NCI-H526 (cell line): ENCODE measurements at places on chromosomes 2 and 18.

DNA sequence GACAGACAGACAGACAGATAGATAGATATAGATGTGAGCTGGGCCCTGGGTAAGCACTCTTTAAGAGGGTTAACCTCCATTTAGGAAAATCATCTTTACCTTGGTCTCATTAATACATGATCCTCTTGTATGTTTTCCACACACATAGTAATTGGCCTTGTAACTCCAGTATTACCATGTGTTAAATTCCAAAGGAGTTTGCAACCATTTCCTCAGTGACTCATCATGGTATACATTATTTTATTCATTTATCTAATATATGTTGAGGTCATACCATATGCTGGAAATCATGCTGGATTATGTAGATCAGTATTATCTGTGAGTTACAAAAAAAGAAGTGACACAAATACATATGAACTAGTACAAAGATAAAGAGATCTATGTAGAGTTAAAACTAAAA, 504.3 kb downstream of the DCC start:
- DNase-seq, result no peak

- DNase-seq, result no peak
Observed at GRCh38 chr2:120708944-120709607, 26.6 kb upstream of the GLI2 start.

DNA sequence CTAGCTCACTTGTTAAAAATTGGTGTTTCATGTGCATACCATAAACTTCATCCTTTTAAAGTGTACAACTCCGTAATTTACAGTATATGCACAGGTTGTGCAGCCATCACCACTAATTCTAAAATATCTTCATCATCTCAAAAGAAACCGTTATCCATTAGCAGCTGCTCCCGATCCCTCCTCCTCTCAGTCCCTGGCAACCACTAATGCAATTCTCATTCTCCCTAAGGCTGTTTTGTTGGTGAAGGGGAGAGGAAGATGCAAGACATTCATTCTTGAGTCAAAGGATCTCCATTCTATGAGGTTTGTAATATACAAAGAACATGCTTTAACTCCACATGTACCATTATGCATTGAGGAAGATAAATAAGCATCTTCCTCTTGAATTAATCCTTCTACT, 48.6 kb downstream of the RNU4ATAC start:
- no peak for DNase-seq

- no peak for DNase-seq
Observed at GRCh38 chr18:37422596-37422995, 143.0 kb downstream of the CELF4 start.

DNA sequence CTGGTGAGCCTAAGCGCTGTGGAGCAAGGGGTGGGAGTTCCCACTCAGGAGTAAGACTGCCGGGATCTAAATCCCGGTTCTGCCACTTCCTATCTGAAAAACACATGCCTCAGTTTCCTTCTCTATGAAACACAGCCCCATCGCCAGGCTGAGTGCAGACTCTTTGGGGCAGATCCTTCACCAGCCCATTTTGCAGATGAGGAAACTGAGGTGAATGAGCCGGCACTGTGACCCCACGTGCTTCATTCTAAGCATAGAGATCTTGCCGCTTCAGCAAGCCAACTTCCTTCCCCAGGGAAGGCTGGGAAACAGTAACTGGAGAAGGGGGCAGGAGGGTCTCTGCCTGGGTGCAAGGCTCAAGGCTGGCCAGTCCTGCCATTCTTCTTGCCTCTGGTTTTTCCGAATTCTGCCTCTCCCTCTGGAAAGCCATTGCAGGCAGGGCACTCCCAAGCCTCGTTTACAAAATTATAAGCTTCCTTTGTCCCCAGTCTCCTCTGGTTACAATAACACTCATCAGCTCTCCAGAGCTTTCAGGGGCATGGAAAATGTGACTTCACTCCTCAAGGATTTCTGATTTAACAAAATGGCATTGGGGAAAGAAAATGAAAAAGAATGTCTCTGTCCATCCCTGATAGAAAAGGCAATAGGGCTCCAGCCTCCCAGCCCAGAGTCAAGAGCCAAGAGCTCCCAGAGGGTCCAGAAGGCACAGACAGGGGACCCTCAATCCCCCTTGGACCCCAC, 249.2 kb downstream of the TNS1 start:
- no peak for DNase-seq

- no peak for DNase-seq
Observed at GRCh38 chr2:64692401-64692800, 38.7 kb upstream of the SERTAD2 start.

- DNase-seq, result no peak
Observed at GRCh38 chr2:234025466-234025865, 25.0 kb upstream of the SPP2 start.

DNA sequence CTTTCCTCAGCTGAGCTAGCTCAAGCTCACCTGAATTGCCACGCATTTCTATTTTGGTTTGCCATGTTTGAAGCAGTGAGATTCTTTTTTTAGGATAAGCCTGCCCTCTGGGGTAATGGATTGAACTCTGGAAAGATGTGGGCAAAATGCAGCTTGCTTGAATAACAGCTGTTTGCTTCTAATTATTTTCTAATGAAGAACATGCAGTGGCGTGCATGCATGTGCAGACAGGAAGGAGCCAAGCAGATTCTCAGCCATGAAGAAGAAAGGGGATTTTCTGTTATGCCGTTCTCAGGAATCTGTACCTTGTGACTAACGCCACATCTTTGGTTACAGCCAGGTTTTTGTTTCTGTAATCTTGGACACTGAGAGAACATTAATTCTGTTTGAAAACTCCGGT, 171.2 kb downstream of the ANTXR1 start:
- DNase-seq, result no peak

DNA sequence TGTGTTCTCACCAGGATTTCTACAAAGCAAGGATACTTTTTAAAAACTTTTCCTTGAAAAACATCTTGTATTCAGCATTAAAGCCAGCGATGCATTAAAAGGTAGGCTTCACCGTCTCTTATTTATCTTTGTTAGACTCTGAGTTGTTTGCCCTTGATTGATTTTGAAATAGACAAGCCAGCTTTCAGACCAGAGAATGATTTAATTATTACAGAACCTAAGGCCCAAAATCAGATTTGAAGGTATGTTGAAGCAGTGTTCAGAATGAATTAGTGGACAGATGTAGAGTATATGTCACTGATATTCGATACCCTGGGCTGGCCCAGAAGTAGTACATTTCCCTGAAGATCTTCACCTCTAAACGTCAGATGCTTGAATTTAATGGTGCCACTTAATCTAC, 136.4 kb downstream of the THSD7B start:
- DNase-seq, result no peak

DNA sequence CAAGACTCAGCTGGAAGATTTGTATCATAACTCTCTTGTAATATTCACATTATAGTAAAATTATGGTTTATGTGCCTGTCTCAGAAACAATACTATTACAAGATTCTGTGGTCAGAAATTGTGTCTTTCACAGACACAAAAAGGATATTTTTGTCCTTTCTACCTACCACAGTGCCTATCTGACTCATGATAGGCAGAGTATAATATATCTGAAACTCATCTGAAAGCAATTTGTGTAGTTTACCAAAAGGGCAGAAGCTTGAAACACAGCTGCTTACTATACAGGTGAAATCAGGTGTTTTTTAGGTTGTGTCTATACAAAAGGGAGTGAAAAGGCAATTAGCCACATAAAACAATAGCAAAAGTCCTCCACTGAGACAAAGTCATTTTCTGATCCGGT, 10.9 kb downstream of the TMEM200C start:
- DNase-seq, result no peak

- DNase-seq, result no peak
Observed at GRCh38 chr2:111666160-111666559, 217.8 kb downstream of the ANAPC1 start.

- DNase-seq, result no peak
Observed at GRCh38 chr2:159208438-159208837, 78.1 kb downstream of the WDSUB1 start.

DNA sequence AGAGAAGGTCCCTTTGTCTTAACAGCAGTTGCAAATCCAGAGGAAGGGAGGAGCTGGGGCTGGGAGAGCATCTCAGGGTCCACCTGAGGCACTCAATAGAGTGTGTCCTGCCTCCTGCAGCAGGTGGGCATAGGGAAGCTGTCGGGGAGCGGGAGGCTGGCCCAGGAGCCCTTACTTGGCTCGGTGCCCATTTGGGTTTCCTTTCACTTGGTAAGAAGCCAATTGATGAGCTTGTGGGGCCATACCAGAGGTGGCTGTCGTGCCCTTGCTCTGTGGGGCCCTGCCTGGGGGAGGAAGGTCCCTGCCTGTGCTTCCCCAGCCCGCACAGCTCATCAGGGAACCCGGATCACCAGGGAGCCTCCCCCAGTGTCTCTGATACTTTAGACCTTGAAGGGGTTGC, 229.7 kb downstream of the DYSF start:
- no peak for DNase-seq

DNA sequence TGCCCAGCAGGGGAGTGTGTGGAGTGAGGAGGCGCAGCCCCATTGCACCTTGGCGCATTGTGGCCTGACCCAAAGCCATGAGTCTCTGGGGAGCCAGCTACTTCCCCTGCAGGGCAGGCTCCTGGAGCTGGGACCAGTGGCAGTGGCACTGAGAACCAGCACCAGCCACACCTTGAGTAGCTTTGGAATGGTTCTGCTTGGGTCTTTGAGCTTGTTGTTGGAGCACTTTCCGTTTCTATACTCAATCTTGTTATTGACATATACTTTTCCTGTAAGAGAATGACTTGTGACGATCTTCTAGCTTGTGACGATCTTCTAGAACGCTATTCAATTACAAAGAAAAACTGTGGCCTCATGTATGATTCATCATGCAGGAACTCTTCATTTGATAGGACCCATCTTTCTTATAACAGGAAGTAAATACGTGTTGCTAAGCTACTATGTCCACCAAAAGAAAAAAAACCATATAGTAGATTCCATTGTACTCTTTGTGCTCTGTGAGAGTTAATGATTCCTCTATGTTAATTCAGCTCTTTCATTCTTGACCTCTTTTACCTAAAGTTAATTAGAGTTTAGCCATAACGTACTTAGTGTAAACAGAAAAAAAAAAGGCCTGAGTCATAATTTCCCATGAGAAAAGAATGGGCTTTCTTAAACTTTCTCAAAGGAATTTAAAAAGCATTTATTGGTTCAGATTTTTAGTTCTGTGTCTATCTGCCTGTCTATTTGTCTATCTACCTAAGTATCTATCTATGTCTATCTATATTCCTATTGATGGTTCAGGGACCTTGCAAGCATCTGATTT, 113.1 kb downstream of the GATA6 start:
- DNase-seq, result peak; percentile 43

- DNase-seq, result no peak
Observed at GRCh38 chr2:28052691-28053090, 162.2 kb downstream of the BABAM2 start.

DNA sequence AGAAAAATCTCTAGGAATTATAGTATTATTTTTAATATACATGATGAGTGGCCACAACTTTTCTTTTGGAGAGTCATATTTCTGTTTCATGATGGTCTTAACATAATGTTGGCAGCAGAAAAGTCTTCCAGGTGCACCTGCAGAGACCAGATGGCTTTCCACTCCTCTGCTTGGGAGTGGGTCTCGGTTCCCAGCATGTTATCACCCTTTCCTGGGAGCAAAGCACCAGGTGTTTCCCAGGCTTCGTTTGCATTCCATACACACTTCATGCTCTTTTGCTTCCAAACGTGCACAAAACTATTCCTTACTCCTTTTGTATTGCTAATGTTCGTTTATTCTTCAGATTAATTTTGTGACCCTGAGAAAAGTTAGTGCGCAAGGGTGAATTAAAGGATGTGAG, 305.2 kb downstream of the CDH2 start:
- peak; percentile 17 for DNase-seq

DNA sequence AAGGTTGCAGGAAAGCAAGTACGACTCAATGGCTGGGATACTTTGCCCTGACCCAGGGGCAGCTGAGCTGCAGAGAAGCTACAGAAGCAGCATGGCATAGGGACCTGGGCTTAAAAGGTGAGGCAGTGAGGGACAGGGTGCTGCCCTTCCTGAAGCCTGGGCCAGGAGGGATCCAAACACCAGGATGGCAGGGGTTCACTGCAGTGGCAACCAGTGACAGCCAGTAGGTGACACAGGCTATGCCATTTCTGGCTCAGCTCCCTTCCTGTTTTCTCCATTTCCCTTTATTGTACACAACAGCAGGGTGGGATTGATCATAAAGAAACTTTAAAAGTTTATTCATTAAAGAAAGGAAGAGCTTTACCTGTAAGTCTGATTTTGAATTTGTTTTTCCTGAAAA, 48.8 kb downstream of the CABYR start:
- no peak for DNase-seq

GRCh38 chr2:239267288-239267951, 133.4 kb downstream of the HDAC4 start:
- no peak for DNase-seq

DNA sequence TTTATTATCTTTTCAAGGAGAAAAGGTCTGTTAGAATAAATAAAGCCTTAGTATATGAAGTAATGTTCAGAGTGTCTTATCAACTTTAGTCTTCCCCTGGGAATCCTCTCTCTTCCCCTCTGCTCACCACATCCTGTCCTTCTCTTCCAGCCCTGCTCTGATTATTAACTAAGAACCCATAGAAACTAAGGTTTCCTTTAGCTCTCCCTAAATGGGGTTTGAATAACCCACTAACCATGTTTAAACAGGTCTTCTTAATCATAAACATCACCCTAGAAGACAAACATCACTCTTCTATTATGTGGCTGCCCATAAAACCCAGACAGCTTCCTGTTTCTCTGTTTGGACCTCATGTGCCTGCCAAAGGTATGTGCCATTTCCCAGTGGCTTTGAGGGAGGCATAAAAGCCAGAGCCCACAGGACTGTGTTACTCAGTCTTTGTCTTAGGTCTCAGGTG, 50.1 kb downstream of the SLC14A1 start:
- DNase-seq, result no peak

DNA sequence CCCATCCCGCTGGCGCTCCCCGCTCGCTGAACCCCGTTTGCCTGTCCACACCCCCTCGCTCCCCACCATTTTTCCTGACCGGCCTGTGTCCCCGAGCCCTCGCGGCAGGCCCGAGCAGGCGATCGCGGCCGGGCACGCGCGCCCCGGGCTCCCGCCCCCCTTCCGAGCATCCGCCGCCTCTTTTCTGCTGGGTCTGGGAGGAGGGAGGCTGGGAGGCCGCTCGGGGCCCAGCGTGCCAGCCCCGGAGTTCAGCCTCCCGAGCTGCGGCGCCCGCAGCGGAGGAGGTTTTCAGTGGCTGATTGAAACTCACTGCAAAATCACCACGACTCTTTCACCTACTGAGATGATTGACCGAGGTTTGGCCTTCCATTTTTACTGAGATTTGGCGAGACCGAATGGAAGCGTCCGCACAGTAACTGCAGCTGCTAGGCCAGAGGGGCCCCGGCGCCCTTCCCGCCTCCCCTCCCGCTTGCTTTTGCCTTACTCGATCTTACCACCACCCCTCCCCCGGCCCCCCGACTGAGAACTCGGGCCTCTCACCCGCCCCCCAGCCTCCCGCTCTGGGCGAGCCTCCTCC, 4.8 kb downstream of the SOX11 start:
- DNase-seq, result peak; percentile 42

GRCh38 chr2:121334581-121335293, 49.7 kb upstream of the TFCP2L1 start:
- no peak for DNase-seq
